ENCODE measurements at places on chromosomes 6 and 20.

DNA sequence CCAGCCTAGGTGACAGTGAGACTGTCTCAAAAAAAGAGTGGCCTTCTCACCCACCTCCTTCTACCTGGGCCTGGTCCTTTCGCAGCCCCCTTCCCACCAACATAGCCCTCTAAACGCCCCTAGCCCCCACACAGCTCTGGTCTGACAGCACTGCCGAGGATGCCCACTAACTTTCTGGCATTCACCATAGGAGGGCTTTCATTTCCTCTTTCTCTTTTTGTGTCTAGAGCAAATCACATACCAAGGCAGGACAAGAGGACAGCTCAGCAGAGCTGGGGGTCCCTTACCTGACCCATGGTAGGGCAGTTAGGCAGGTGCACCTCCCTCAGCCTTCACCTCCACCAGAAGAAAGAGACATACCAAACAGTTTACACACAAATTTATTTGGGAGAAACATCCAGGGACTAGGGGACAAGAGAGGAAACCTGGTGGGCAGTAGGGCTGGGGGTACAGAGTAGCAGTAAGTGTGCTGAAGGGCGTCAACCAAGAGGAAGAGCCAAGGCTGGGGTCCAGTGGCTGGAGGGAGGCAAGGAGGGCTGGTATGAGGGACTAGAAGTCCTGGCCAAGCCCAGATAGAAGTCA lies 4.5 kb downstream of the LY6G5C start:
- no peak for DNase-seq

GRCh38 chr6:10558565-10558964 lies 37.4 kb downstream of the GCNT2 start:
- no peak for DNase-seq

DNA sequence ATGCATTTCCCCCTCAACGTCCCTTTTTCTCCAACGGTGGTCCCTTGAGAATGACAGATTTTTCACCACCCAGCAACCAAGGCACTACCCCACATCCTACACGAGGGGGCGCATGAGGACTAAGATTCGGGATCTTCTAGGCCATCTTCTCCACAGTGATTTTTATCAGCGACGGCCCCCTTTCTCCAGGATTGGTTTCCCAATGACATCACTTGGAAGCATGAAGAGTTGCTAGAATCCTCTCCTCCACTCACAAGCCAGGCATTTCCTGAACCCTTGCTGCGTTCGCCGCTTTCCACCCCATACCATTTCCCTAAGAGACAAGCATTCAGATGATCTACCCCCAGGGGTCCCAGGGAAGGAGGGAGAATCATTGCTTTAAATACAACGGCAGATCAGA lies 252.0 kb downstream of the HIVEP2 start:
- peak; percentile 61 for DNase-seq

GRCh38 chr6:135226537-135226936 lies 45.4 kb downstream of the MYB start:
- no peak for DNase-seq

GRCh38 chr6:105372142-105372848 lies 30.6 kb downstream of the PREP start:
- DNase-seq: no peak

DNA sequence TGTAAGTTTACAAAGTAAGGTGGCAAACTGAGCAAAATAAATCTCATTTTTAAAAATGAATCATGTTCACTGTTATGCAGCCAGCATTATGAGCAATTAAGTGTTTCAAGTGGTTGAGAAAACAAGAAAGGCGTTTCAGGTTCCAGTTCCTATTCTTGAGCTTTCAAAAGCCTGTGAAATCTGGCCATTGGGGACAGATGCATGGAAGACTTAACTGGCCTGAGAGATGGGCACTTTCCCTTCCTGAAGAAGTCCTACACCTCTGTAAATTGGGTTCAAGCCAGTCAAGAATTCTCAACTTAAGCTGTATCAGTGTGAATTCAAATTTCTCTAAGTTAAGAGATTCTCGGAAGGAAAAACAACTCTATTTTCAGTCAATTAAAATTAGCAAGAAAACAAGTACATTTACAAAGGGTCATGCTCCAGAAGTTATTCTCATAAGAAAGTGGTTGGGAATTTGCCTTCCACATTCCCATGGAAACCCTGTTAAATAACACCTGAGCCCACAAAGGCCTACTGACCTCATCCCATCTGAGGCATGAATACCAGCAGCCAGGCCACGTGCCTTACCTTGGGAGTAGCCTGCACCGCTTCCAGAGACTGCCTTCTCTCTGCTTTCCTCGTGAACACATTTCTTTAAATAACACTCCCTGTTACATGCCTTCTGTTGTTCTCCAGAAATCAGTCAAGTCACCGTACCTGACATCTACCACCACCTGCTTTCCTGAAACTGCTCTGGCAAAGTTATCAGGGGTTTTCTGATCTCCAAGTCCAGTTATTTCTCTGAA lies 19.4 kb downstream of the MAP3K5 start:
- DNase-seq: no peak

DNA sequence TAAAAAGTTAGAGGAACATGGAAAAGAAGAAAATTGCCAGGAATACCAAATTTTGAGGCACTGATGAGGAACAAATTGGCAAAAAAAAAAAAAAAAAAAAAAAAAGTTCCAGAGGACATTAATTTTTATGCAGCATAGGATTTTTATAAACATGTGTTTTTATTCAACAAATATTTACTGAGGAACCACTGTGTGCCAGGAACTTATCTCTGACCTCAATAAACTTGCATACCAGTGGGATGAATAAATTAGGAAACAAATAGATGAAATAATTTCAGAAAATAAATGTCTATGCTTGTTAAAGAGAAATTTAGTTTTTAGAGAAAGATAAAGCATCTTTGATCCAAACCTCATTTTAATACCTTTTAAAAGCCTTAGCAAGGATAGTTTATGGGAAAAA lies 175.1 kb downstream of the PDE10A start:
- no peak for DNase-seq

GRCh38 chr20:824916-825315 lies 8.6 kb upstream of the FAM110A start:
- no peak for DNase-seq

DNA sequence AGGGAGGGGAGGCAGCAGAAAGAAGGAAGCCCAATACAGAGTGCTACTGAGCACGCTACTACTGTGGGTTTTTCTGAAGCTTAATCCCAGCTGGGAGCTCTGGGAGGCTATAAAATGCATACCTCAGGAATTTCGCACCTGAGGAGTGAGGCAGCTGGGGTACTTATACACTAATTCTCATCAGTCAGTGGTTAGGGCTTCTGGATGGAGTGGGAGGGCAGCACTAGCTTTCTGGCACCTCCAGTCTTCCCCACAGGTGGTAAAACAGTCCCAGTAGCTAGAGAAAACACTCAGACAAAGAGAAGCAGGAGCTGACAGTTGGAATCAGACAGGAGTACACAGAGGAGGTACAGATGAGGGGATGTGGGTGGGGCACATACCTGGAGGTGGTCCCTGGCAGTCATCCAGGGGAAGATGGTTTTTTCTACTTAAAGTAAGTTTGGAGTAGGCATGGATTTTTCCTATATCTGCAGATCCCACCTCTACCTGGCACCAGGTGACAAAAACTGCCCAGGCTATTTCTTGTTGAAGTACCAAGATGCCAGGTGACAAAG lies 37.8 kb downstream of the CPXM1 start:
- DNase-seq: no peak

DNA sequence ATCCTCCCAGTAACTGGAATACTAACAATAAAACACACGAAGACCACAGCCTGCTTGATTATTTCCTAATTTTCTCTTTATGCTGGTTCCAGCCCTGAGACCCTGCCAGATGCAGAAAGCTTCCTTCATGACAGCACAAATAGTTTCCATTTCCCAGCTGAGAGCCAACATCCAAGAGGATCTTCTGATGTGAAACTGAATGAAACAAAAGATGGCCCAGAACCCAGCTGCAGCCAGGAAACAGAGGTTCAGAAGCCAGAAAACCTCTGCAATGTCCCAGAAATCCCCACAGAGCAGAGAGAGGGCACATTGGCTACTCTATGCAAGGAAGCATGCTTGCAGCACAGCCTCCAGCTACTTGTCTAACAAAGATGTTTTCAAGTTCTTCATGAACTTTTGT lies 61.8 kb upstream of the PLEKHG1 start:
- DNase-seq: no peak

- DNase-seq: no peak
Observed at GRCh38 chr20:22921595-22922421, 113.3 kb upstream of the SSTR4 start.

DNA sequence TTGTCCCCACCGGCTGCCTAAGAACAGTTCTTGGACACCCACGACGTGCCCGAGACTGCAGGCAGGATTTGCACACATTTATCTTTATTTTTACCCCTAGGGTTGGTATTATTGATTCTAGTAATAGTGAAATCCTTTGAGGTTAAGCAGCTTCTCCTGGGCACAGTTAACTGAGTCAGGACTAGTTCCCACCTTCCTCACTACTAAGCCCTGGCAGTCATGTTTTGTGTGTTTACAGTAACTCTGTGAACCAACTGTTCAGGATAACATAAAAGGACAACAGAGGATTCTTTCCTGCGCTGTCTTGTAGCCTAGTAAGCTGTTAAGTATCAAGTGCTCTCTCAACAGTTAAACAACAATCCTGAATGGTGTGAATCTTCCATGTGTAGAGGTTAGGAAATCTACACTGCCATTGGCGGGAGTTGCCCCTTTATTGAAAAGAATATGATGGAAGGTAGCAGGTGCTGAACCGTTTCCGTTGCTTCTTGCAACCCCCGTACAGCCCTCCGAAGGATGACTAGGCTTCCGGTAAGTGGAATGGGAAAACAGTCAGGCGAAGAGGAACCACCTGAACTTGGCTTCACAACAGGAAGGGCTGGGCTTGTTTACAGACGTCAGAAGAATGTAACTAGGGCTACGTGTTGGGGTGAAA lies 979 bp upstream of the SOD2 start:
- DNase-seq: no peak

- DNase-seq: peak; percentile 48
Observed at GRCh38 chr6:45538641-45539547, 161.2 kb upstream of the SUPT3H start.

DNA sequence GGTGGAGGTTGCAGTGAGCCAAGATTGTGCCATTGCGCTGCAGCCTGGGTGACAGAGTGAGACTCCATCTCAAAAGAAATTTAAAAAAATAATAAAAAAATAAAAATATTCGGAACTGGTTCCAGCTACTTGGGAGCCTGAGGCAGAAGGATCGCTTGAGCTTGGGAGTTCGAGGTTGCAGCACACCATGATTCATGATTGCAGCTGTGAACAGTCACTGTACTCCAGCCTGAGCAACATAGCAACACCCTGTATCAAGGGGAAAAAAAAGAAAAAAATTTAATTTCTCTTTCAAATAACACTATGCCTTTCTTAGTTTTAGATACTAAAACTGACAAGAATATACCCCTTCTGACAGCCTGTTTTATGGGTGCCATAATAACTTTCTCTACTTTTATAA lies 10.5 kb downstream of the KDM1B start:
- no peak for DNase-seq

DNA sequence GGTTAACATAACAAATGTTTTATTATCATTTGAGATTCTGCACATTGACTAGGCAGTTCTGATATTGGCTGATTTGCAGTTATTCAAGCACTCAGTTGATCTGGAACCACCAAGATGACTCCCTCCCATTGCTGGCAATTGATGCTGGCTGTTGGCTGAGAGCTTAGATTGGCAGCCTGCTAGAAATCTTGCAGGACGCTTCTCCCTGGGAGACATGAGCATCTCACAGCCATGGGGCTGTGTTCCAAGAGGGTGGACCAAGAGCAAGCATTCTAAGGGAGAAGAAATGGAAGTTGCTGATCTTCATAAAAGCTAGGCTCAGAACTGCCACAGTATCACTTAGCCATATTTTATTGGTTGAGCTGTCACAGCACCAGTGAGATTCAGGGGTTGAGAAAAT lies 233.4 kb upstream of the ID4 start:
- DNase-seq: peak; percentile 83

DNA sequence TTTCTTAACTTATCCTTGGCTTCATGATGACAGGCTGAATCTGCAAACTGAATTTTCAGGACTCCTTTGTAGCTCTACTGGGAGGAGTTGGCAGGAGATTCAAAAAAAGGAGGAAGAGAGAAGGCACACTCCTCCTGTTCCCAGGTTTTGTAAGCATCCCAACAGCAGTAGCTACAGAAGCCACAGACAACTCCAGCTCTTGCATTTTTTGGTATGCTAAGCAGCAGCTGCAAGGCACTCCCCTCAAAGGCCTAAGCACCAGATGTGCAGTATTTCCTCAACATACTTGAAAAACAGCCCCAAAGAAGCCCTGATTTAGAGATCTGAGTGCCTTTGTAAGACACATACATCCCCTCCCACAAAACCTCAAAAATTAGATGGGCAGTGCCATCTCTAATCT lies 328.6 kb upstream of the SYNCRIP start:
- DNase-seq: no peak

- no peak for DNase-seq
Observed at GRCh38 chr6:108685970-108686369, 125.3 kb downstream of the FOXO3 start.

- DNase-seq: no peak
Observed at GRCh38 chr20:15296422-15296821, 959.0 kb upstream of the FLRT3 start.

DNA sequence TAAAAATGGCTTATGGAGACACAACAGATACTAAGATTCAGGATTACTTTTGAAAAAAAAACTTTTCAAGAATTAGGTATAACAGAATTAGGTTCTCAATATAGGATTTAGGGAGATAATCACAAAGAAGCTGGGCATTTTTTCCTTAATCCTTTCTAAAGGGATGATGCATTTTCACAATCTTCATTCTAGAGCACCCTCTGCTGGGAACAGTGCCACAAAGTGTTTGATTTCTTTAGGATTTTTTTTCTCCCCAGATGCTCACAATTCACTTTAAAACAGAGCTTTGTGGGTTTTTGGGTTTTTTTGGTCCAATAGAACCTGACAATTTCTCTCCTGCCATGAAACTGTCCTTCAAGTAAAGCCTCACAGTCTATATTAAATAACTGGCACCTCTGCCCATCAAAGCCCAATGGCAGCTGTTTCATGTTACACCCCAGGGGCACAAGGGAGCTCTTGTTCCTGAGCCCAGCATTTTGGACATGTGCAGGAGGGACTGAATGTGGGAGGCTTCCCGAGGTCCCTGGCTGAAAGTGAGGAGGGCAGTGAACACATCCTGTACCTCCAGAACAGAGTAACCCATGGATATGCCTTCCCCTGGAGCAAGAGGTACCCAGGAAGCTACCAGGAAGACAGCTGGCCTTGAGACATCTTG lies 39.7 kb downstream of the PREP start:
- no peak for DNase-seq

DNA sequence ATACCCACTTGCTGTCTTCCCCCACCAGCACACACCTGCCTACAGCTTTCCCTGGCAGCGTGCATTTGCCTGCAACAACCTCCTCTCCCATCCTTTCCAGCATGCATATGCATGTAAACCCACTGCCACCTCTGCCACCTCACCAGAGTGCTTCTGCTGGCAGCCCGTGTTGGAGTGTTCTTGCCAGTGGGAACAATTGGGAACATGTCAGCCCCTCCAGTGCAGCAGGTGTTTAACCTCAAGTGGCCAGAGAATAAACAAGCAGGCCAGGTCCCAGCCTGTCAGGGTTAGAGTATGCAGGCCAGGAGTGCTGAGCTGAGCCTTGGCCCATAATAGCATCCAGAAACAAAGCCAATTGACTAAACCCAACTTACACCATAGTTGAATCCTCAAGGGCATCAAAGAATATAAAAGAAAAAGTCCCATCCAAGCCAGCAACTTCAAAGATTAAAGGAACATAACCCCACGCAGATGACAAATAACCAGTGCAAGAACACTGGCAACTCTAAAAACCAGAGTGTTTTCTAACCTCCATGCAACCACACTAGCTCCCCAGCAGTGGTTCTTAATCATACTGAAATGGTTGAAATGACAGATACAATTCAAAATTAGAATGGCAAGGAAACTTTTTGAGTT lies 1212.1 kb upstream of the CITED2 start:
- DNase-seq: peak; percentile 10

Data from right cardiac atrium (tissue), 5 donors.